ENCODE measurements at places on chromosomes 3 and 15. TPM values are rescaled to one million over a fixed set of nuclear protein-coding genes. Genes with fewer than 3 reads are reported as not detected.

The CLSTN2 gene
- 0.83 TPM for total RNA-seq

The TGM4 gene
- not detected for total RNA-seq

The MASP1 gene
- total RNA-seq: 1.6 TPM

The CACNA2D3 gene
- 2.3 TPM for total RNA-seq

The ESYT3 gene
- 7.4 TPM for total RNA-seq

The TLR9 gene
- total RNA-seq: not detected

The ITGA11 gene
- 0.03 TPM for total RNA-seq

DNA sequence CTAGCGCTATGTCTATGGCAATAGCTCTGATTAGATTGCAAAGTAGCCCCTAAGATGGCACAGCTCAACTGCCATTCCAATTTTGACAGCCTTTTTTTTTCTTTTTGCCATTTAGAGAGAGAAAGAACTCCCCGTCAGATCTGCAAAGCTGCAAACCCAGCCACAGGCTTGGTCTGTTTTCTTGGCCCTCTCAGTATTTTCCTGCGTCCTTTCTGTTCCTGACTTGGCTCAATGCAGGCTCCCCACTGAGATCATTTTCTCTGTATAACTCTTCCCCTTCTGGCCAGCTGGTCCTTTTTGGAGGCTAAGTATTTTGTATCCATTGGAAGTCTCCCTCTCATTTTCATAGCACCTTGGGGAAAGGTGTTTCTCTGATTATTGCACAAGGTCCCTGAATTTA, 386.7 kb downstream of the UNC13C start:
- DNase-seq: no peak
- no peak overlapping the region for H3K4me3 ChIP-seq
- no peak overlapping the region for H3K27ac ChIP-seq
- peaks cover 5% of the 10 kb centered on the region for H3K36me3 ChIP-seq
- H3K4me1 ChIP-seq: no peaks in the 10 kb centered on the region
- no peaks in the 10 kb centered on the region for H3K27me3 ChIP-seq

DNA sequence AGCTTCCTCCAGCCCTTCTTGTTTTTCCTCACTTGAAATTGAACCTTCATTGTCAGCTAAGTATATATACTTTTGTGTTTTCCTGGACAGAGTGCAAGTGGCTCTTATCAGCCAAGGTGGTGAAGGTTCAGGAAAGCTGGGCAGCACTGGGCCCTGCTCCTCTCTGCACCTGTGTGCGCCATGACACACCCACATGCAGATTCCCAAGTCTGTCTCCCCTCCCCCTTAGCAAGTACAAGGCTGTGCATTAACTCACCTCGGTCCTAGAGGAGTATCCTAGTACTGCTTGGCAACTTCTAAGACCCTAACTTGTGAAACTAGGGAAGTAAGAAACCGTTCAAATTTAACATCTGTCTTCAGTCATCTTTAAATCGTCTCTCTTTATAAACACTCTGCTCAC, 85.8 kb downstream of the SLC49A4 start:
- no peak overlapping the region for H3K4me3 ChIP-seq
- H3K27me3 ChIP-seq: no peaks in the 10 kb centered on the region
- no peak overlapping the region for H3K27ac ChIP-seq
- H3K4me1 ChIP-seq: no peaks in the 10 kb centered on the region
- no peaks in the 10 kb centered on the region for H3K36me3 ChIP-seq

- DNase-seq: no peak
- H3K27me3 ChIP-seq: no peaks in the 10 kb centered on the region
- H3K27ac ChIP-seq: no peak overlapping the region
- H3K4me3 ChIP-seq: no peak overlapping the region
- H3K36me3 ChIP-seq: no peaks in the 10 kb centered on the region
Measured at GRCh38 chr3:78970656-78971055, 797.1 kb downstream of the ROBO1 start.

DNA sequence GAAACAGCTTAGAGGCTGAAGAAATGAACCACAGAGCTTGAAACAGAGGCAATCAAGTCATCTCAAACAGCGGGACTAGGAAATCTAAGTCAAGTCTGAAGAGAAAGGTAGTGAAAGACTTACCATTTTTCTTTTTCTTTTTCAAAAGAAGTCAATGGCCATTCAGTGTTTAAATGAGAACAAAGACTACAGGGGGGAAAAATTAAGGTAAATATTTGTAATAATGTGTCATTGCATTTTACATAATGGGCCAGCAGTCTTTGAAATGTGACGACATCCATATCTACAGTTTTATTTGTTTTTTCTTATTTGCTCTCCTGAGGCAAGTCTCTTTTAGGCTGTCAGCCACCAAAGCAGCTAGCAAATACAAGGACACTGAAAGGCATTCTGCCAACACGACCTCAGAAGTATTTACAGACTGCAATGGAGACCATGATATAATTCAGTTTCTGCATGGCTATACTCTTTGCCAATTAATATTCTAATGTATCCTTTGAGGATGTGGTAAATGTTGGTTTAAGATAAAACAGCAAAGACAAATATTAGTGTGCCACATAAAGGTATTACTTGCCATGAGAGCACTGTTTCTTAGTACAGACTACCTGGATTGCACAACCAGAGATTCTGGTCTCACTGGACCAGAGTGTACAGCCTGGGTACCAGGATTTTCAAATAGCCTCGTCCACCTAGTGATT, 307.0 kb upstream of the THBS1 start:
- no peaks in the 10 kb centered on the region for H3K27me3 ChIP-seq
- no peak overlapping the region for H3K4me3 ChIP-seq
- no peak overlapping the region for H3K27ac ChIP-seq
- no peaks in the 10 kb centered on the region for H3K36me3 ChIP-seq
- no peaks in the 10 kb centered on the region for H3K4me1 ChIP-seq

GRCh38 chr3:101377209-101377608, 56.8 kb upstream of the IMPG2 start:
- no peaks in the 10 kb centered on the region for H3K36me3 ChIP-seq
- no peak for DNase-seq
- no peak overlapping the region for H3K27ac ChIP-seq
- no peak overlapping the region for H3K4me3 ChIP-seq

GRCh38 chr15:43408789-43409188, 37.9 kb downstream of the TUBGCP4 start:
- DNase-seq: no peak
- no peak overlapping the region for H3K27ac ChIP-seq
- H3K4me1 ChIP-seq: no peaks in the 10 kb centered on the region
- no peaks in the 10 kb centered on the region for H3K27me3 ChIP-seq

DNA sequence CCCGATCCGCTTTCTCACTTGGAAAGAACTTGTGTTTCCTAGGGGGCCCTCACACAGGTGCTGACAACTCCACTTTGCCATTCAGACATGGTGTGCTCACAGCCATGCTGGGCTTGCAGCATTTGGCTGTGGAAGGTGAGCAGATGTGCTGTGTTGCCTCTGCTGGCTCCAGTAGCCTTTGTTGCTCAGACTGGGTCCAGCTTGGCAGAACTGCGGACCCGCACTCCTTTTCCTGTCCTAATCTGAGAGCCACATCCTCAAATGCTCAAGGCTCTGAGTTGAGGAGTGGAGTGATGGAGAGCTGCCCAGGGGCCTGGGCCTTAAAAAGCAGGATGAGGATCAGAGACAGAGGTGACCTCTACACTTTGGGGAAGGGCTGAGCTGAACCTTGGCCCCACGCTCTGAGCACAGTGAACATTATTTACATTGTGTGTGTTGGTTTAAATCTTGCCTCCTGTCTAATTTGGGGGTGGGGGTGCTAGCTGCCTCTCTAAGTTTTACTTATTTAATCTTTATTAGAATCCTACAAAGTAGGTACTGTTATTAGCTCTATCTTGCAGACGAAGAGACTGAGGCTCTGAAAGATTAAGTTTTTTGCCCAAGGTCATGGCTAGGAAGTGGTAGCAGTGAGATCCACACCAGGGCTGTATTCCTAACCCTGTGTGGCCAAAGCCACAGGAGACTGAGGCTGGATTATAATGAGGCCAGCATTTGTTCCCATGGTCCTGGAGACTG, 17.2 kb downstream of the ACOX2 start:
- peaks cover 26% of the 10 kb centered on the region for H3K4me1 ChIP-seq
- no peak overlapping the region for H3K4me3 ChIP-seq
- no peaks in the 10 kb centered on the region for H3K36me3 ChIP-seq
- DNase-seq: no peak

DNA sequence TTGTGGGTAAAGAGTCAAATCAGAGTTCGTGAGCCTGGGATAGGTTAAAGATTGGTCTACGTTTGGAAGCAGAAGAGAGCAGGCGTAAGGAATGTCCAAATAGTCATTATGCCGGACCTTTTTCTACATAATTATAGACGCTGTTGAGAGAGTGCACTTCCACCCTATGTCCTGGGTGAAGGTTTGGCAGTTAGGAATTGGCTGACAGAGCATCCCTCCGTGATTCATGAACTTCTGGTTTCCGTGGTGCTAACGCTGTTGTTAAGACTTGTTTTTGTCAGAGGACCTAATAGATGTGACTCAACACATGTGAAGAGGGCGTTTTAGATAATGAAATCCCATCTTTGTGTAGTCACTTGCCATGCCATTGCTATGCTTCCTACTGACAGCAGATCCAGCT, 1.1 kb downstream of the EAF1 start:
- peaks cover 30% of the 10 kb centered on the region for H3K36me3 ChIP-seq
- H3K27ac ChIP-seq: no peak overlapping the region
- peaks cover 19% of the 10 kb centered on the region for H3K4me1 ChIP-seq

- no peaks in the 10 kb centered on the region for H3K36me3 ChIP-seq
- peak overlapping the region; percentile 92 for H3K27ac ChIP-seq
- 0 out of 2 replicates have a peak, but pooled peaks cover 7% of the 10 kb centered on the region for H3K27me3 ChIP-seq
- peak; percentile 90 for DNase-seq
Measured at GRCh38 chr15:68054628-68055223, 611 bp downstream of the PIAS1 start.

- H3K36me3 ChIP-seq: no peaks in the 10 kb centered on the region
- no peak for DNase-seq
- H3K27me3 ChIP-seq: no peaks in the 10 kb centered on the region
- H3K4me1 ChIP-seq: no peaks in the 10 kb centered on the region
- no peak overlapping the region for H3K4me3 ChIP-seq
- no peak overlapping the region for H3K27ac ChIP-seq
Measured at GRCh38 chr3:104947943-104948342, 418.8 kb upstream of the ALCAM start.

DNA sequence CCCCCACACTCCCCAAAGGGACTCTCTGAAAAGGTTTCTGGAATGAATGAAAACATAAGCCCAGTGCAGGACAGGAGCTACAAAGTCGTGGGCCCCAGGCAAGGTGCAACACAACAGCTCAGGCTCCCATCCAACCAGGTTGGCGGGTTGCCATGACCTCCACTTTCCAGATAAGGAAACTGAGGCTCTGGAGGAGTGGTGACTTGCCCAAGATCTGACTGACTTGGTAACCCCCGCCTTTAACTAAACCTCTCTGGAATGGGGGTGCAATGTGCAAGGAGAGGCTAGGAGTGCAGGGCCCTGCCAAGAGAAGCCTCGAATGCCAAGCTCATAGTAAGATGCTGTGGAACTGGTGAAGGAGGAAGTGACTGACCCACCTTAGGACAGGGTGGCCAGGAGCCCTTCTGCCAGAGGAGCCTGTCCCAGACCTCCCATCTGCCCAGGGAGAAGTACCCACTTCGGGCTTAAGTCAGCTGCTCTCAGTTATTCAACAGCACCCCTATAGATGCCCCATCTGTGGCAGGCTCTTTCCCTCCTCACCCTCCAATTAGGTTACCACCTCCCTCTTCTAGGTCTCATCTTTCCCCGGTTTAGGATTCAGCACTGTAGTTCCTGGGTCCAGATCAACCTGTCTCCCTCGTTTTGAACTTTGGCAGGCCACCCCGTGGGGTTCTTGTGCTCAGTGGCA, 553 bp upstream of the TNNC1 start:
- H3K4me1 ChIP-seq: peaks cover 24% of the 10 kb centered on the region
- peaks cover 22% of the 10 kb centered on the region for H3K36me3 ChIP-seq
- no peak overlapping the region for H3K27ac ChIP-seq

DNA sequence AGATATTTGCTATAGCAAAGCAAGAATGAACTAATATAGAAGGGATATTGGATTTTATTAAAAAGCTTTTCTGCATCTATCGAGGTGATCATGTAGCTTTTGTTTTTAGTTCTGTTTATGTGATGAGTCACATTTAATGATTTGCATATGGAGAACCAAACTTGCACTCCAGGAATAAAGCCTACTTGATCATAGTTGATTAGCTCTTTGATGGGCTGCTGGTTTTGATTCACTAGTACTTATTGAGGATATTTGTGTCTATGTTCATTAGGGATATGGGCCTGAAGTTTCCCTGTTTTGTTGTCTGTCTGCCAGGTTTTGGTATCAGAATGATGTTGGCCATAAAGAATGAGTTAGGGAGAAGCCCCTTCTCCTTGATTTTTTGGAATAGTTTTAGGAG, 310.7 kb downstream of the ARPP21 start:
- DNase-seq: no peak
- H3K27ac ChIP-seq: no peak overlapping the region
- no peaks in the 10 kb centered on the region for H3K4me1 ChIP-seq
- H3K36me3 ChIP-seq: no peaks in the 10 kb centered on the region
- H3K4me3 ChIP-seq: no peak overlapping the region
- no peaks in the 10 kb centered on the region for H3K27me3 ChIP-seq

DNA sequence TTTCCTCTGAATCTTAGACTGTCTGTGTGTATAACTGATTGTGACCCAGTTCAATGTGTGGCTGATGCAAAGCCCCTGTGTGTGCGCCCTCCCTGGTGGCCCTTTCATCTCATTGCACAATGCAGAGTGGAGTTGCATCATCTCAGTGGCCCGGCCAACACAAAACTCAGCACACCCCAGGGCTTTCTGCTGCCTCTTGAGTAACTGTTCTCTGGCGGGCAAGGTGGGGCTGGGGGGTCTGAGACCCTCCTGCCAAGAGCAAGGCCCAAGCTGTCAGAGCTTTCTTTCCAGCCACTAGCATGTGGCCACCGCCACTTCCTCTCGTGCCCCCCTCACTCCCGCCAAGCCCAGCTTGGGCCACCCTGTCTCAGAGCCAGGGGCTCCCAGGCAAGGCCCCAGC, 80.7 kb upstream of the ALDH1L1 start:
- no peaks in the 10 kb centered on the region for H3K36me3 ChIP-seq
- H3K27me3 ChIP-seq: no peaks in the 10 kb centered on the region
- no peak overlapping the region for H3K27ac ChIP-seq
- DNase-seq: peak; percentile 40
- peaks cover 13% of the 10 kb centered on the region for H3K4me1 ChIP-seq
- no peak overlapping the region for H3K4me3 ChIP-seq

DNA sequence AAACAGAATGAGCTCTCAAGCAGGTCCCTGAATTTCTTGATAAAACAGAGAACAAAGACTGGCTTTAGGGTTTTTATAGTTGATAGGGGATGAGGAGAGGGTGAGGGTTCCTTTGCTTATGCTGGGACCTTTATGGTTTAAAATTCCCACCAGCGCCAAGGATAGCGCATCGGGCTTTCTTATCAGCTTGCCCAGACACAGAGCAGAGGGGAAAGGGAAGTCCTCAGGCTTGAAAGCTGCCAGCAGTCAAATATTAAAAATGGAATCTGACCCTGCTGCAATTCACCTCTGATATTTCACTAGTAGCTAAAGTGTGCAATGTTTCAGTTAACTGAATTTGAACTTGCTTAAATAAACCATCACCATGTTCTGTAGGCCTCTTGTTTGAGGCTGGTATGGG, 55.0 kb upstream of the EPHA3 start:
- H3K4me1 ChIP-seq: 0 out of 2 replicates have a peak, but pooled peaks cover under 1% of the 10 kb centered on the region
- H3K4me3 ChIP-seq: no peak overlapping the region
- no peak overlapping the region for H3K27ac ChIP-seq
- no peaks in the 10 kb centered on the region for H3K27me3 ChIP-seq
- no peak for DNase-seq
- no peaks in the 10 kb centered on the region for H3K36me3 ChIP-seq

GRCh38 chr3:69082805-69083204, 1.9 kb upstream of the ARL6IP5 start:
- no peak for DNase-seq
- H3K36me3 ChIP-seq: no peaks in the 10 kb centered on the region
- H3K4me1 ChIP-seq: peaks cover 37% of the 10 kb centered on the region
- H3K27me3 ChIP-seq: no peaks in the 10 kb centered on the region

All from GM23338 (cell line).